ENCODE measurements at places on chromosomes 7 and 10.

DNA sequence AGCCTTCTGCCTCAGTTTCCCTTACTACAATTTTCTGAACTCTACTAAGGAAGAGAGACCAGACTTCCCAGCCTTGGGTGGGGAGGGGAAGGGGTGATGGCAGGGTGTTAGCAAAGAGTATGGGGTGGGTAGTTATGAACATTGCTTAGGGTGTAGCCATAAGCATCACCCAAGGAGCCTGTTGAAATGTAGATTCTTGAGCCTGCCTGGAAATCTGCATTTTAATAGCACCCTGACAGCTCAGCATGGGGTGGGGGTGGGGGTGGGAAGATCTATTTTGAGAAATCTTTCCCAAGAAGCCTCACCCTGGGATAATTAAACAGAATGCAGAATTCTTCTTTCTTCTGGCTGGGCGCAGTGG, 164.8 kb downstream of the NRF1 start:
- DNase-seq: no peak

DNA sequence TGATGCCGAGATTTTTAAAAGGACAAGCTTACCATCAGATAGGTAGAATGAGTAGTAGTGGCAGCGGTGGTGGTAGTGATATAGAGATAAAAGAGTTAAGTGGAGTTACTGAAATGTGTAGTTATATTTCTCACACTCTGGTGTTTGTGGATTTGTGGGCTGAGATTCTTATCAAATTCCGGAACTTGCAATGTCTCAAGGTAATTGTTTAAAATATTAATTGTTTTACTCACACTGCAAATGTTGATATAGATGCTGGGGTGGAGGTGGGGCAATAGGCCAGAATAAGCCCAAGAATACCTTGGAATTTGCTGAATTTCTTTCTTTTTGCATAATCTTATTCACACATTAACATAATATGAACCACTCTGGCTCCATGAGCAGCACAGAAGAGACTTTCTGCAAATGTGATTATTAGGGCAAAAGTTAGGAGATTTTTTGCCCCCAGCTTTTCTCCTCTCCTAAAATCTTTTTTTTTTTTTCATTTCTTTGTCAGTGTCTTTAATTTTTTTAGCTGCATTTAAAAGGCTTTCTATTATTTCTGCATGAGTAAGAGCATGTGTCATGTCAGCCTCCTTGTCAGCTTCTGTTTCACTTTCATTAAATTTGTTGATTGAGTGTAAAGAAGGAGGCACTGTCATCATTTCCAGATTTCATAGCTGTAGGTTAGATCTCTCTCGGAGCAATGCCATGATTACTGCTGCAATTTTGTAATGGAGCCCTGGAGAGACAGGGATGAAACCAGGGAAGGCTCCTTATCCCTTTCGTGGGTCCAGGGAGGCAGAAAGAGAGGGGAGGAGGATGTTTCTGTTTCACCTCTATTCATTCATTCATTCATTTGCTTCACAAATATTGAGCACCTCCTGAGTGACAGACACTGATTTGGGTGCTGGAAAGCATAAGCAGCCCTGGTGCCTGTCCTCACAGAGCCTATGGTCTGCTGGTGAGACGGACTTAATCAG, 13.1 kb upstream of the SGMS1 start:
- DNase-seq: no peak

DNA sequence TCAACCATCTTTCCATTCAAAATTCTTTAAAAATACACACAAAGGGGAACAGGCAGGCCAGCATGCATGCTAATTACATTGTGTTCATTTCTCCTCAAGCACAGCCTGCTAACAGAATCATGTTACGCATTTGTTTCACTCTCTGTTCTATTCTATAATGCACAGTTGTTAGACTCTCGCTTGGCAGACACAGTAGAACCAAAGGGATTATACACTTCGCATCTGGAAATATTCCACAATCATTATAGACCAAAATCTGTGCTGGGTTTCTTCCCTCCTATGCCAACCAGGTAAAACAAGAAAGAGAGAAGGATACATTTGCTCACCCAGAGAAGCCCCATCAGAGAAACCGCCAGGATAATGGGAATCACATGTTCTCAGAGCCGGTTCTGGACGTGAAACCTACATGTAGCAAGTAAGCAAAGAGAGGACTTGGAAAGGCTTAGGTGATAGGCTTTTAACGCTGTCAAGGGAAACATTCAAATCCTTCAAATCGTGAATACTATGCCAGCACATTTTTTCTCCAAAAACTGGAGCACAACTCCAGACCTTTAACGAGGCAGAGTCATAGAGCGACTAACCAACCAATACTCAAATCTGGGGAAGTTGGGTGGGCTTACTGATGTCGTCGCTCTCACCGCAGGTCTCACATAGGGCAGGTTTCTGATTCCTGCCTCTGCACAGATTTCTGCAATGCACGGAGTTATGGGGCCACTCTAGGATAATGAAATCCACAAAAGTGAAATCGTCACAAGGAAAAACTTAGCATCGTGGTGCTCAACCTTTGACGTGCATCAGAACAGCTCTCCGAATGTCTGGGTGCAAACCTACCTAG, 380.5 kb upstream of the AUTS2 start:
- no peak for DNase-seq

DNA sequence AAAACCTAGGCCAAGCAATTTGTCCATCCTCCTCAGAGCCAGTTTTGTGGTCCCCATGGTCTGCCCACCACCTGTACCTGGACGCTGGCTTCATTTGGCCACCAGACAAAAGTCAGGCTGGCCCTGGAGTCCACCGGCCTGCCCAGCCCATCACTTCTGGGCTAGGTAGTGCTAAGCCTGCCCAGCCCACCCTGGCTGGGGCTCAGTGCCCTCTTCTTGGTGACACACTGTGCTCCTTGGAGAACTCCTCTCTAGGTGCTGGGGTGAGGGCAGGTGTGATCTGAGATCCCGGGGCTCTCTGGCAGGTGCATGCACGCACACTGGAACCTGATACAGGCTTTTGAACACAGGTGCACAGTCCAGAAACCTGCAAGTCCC, 1.1 kb downstream of the AIFM2 start:
- no peak for DNase-seq

- no peak for DNase-seq
Observed at GRCh38 chr7:27164367-27165088, 809 bp downstream of the HOXA9 start.

DNA sequence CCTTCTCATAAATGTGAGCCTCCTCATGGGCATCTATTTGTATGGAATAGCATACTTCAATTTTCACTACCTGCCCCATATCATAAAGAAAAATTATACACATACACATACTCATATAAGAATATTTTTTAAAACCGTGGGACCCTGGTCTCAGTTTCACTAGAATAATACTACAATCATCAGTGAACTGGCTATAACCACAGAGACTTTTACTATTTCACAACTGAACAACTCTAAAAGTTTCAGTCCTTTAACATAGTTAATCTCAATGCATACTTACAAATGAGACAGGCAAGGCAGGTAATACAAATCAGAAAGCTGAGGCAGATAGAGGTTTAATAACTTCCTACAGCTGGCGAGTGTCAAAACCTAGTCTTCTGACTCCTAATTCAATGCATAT, 83.1 kb downstream of the LRRN3 start:
- no peak for DNase-seq

DNA sequence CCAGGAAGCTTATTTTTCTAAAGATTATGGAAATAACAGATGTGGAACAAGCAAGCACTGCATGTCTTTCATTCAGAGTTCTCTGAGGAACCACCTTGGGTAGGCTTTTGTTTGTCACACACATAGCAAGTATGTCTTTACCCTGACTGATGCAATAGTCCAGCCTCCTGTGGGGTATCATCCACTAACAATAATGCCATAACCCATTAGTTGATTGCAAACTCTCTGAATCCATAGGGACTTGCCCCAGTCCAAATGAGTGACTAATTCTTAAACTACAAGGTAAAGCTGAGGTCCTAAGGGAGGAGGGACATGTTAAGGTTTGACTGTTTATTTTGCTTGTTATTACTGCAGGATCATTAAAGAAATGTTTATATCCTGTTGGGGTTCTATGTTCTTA, 151.4 kb upstream of the PRPS1L1 start:
- DNase-seq: peak; percentile 9

- no peak for DNase-seq
Observed at GRCh38 chr10:110977662-110978061, 58.3 kb downstream of the SHOC2 start.

DNA sequence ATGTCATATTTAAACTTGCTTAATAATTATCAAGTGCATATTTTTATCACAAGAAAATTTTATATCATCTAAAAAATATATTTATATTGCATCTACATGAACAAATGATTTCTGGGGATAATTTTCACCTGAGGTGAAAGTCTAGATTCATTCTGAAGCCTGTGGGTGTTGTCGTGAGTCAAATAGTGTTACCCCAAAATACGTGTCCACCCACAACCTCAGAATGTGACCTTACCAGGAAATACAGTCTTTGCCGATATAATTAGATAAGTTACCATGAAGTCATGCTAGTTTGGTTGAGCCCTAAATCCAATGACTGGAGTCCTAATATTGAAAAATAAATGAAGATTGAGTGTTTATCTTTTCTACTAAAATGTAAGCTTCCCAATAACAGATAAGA, 203.0 kb upstream of the MDFIC start:
- DNase-seq: no peak

GRCh38 chr7:2024567-2024918, 208.2 kb downstream of the MAD1L1 start:
- DNase-seq: no peak

GRCh38 chr7:98617051-98617959, at the start of gene NPTX2:
TSS of gene NPTX2 (plus strand) at chr7:98617285. CDS start at chr7:98617462, 177 bp downstream.
- DNase-seq: peak; percentile 46

DNA sequence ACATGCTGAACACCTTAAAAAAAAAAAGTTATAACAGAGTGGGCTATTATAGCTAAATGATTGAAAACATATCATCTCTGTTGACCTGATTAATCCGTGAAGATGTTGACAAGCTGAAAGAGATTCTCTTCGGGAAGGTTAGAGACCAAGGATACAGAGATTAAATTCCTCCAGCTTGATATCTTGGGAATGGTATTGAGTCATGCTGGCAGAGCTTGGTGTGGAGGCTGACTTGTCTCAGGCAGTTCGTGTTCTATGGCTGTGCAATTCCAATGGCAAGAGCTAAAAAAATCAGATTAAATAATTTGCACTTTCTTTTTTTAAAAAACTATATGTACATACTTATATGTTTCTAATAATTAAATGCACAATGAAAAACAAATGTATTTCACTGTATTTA, 24.9 kb upstream of the CACNA2D1 start:
- DNase-seq: no peak

- no peak for DNase-seq
Observed at GRCh38 chr7:8131694-8132605, 130.0 kb downstream of the ICA1 start.

DNA sequence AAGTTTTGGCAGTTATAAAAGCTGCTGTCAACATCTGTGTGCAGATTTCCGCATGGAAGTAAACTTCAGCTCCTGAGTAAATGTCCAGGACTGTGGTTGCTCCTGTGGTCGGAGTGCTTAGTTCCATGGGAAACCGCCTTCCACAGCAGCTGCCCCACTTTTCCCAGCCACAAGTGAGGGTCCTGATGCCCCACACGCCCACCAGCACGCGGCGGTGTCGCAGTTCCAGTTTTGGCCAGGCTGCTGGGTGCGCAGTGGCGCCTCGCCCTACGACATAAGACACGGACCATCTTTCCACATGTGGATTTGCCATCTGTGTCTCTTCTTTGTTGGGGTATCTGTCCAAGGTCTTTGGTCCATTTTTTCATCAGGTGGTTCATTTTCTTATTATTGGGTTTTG, 167.1 kb downstream of the DIP2C start:
- DNase-seq: no peak

DNA sequence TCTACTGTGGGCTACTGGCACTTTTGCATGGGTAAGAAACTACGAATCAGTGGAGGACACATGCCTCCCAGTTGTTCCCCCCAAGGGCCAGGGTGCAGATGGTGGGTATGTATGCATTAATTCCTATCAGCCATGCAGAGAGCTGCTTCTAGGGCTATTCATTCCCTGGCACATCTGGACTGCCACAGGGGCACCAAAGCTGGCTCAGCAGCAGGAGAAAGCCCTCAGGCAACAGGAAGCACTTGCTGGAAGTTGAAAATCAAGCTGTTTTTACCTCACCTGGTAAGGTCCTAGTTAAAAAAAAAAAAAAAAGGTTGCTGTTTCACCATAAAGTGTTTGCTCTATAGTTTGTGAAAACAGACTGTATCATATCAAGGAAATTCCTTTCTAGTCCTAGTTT, 1342.6 kb downstream of the REEP3 start:
- no peak for DNase-seq

DNA sequence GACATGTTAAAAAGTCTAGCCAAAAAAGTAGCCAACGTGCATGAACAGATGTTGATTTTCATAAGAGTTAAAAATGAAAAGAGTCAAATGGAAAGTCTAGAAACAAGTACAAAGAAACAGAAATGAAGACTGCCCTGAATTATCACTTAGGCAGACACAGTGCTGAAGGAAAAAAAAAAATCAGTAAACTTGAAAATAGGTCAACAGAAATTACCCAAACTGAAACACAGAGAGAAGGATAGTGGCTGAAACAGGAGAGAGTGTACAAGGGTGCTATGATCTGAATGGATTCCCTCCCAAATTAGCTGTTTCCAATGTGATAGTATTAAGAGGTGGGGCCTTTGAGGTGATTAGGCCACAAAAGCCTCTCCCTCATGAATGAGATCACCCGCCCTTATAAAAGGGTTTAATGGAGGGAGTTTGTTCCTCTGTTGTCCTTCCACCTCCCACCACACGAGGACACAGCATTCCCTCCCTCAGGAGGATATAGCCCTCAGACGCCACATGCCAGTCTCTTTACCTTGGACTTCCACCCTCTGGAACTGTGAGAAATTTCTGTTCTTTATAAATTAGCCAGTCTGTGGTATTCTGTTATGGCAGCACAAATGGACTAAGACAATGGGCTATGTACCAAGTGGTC, 249.7 kb downstream of the AHR start:
- no peak for DNase-seq

DNA sequence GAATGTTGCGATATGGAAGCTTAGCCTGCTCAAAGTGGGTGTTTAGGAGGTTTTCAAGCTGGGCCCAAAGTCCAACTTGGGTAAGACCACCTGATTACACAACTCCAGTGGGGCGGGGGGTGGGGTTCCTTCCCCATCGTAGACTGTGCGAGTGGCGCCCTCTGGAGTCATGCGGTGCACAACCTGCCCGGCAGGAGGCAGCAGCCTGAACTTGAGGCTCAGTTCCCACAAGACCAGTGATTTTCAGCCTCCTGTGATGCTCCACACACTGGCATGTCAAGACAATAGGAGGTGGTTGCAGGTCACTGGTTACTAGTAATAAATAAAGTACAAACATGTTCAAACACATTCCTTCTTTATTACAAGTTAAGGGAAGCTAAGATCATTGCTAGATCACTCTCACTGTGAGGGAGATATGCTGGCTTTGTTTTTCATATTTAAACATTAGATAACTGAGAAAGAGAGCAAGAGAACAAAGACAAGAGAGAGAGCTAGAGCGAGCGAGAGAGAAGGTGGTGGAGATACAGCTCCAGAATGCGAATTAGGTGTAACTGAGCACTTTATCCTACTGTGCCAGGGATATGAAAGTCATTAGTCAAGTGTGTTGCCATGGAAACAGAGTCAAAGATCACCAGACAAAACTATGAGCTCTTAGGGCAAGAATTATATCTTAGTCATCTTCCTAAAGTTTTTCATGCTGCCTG, 97.4 kb upstream of the BMPER start:
- DNase-seq: peak; percentile 54
